Esophagus (tissue), 2 donors: ENCODE measurements at places on chromosomes 6 and 20. TPM values are rescaled to one million over a fixed set of nuclear protein-coding genes. Genes with fewer than 3 reads are reported as not detected.

The SLC17A2 gene
- not detected for polyA plus RNA-seq

The TMEM217 gene
- polyA plus RNA-seq, result 5.4 TPM

The MAP3K5 gene
- polyA plus RNA-seq, result 5.2 TPM

The PLCB4 gene
- polyA plus RNA-seq, result 2.2 TPM

The HTR1E gene
- not detected for polyA plus RNA-seq

The SAMD3 gene
- 0.12 TPM for polyA plus RNA-seq

The LCA5 gene
- 0.73 TPM for polyA plus RNA-seq

The SLC35B3 gene
- polyA plus RNA-seq, result 9.1 TPM

The GATA5 gene
- 0.01 TPM for polyA plus RNA-seq
